ENCODE measurements at places on chromosomes 7 and 10. TPM values are rescaled to one million over a fixed set of nuclear protein-coding genes. Genes with fewer than 3 reads are reported as not detected.

GRCh38 chr10:90417476-90418210, 440.2 kb downstream of the HTR7 start:
- no peak for DNase-seq
- H3K27me3 ChIP-seq, result no peaks in the 10 kb centered on the region
- H3K4me1 ChIP-seq, result no peaks in the 10 kb centered on the region
- no peaks in the 10 kb centered on the region for H3K36me3 ChIP-seq

GRCh38 chr10:119421891-119422681, 120.4 kb downstream of the RGS10 start:
- no peaks in the 10 kb centered on the region for H3K27me3 ChIP-seq
- no peak overlapping the region for H3K27ac ChIP-seq
- H3K4me3 ChIP-seq, result no peak overlapping the region
- DNase-seq, result no peak

DNA sequence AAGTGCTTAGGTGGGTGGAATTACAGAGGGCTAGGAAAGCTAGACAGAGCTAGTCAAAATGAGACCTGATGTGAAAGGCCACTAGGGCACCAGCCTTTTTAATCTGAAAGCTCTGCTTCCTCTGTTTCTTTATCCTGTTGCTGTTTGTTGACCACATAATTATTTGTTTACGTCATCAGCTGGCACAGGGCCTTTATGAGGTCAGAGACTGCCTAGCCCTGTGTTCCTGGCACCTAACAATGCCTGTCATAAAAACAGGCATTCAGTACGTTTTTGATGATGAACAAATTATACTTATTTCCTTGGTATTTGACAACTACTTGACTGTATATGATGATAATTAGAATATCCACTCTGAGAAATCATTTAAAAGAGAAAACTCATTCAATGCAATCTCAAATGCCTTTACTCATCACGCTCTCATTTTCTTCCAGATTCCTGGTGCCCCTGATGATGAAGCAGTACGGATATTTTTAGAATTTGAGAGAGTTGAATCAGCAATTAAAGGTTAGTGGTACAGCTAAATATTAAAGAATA, 26.0 kb downstream of the RBM17 start:
- H3K4me1 ChIP-seq, result no peaks in the 10 kb centered on the region
- H3K4me3 ChIP-seq, result no peak overlapping the region
- H3K27ac ChIP-seq, result no peak overlapping the region

GRCh38 chr7:152544481-152544927, 108.7 kb upstream of the KMT2C start:
- DNase-seq, result peak; percentile 38
- H3K4me1 ChIP-seq, result peaks cover 4% of the 10 kb centered on the region
- peak overlapping the region; percentile 73 for H3K27ac ChIP-seq
- H3K27me3 ChIP-seq, result no peaks in the 10 kb centered on the region
- H3K4me3 ChIP-seq, result no peak overlapping the region
- H3K36me3 ChIP-seq, result no peaks in the 10 kb centered on the region

DNA sequence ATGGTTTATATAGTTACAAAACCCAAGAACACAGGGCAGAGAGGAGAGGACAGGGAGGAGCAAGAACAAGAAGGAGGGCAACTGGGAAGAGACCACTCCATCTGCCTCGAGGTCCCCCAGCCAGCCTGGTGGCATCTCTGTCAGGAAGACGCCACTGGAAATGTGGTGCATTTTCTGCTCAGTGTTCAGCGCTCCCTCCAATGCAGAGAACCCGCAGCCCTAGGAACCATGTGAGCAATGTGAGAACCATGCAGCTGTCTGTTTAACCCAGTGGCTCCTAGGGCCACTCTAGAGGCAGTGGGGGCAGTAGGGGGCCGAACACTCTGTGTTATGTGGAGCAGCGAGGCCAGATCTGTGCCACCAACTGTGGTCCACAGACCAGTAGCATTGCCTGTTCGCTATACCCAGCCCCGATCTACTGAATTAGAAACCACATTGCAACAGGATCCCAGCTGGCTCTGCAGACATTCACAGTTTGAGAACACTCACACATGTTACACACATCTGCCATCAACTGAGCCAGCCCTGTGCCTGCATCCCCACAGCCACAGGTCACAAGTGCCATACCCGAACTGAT, 110.2 kb downstream of the CPXM2 start:
- H3K27ac ChIP-seq, result no peak overlapping the region
- no peak overlapping the region for H3K4me3 ChIP-seq
- H3K27me3 ChIP-seq, result peaks cover 9% of the 10 kb centered on the region
- peaks cover 4% of the 10 kb centered on the region for H3K4me1 ChIP-seq

GRCh38 chr10:126214021-126214420, 174.3 kb downstream of the ADAM12 start:
- H3K36me3 ChIP-seq, result no peaks in the 10 kb centered on the region
- no peak overlapping the region for H3K4me3 ChIP-seq
- H3K27ac ChIP-seq, result no peak overlapping the region
- DNase-seq, result no peak

DNA sequence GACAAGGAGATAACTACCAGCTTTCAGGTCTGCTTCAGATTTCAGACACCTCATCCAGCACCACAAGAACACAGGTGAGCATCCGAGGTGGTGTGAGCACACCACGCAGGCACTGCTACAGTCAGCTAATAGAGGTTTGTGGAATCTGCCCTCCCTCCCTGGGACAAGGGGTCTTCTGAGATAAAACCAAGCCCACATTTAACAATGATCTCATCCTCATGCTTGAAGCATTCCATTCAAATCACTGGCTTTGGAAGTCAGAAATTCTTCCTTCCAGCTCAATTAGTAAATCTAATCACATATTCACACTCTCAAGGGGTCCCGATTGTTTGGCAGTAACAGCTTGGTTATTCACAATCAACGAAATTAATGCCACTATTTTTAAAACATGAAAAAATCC, 331.4 kb downstream of the ELMO1 start:
- no peak overlapping the region for H3K27ac ChIP-seq
- no peaks in the 10 kb centered on the region for H3K36me3 ChIP-seq
- DNase-seq, result peak; percentile 58
- peaks cover 3% of the 10 kb centered on the region for H3K4me1 ChIP-seq
- no peaks in the 10 kb centered on the region for H3K27me3 ChIP-seq

DNA sequence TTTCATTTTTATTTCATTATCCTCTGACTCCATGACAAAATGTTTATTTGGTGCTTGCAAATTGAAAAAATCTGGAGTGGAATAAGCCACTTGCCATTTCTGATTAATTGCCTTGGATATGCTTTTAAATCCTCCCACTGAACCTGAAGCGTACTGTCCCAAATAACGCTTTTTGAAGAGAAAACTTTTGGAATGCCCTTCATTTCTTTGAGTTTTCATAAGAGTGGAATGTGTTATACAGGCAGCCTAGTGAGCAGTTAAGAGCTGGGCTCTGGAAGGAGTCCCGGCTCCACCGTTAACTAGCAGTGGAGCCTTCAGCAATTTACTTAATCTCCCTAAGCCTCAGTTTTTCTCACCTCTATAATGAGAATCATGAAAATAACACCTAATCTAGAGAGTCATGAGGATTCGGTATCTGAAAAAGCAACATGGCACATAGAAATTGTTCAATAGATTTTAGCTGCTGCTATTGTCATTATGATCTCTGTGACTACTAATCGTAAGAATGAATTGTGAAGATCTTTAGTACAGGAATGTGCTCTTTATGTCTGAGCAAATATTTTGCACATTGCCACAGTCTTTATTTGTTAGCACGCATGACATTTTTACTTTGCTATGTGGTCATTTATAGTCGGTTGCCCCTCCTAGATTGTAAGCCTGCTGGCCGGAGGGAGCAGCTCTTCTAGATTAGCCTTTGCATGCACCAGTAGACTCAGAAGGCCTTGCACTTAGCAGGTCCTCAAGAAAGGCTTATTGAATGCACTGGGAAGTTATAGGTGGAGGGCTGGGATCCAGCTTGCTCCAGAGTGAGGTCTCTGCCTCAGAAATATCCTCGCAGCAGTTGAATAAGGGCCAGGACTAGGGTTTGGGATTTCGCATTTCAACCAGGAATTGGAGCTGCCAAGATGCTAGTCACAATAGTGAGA, 59.4 kb downstream of the PLCE1 start:
- no peak overlapping the region for H3K27ac ChIP-seq
- no peak for DNase-seq
- no peaks in the 10 kb centered on the region for H3K36me3 ChIP-seq
- H3K4me1 ChIP-seq, result no peaks in the 10 kb centered on the region
- H3K4me3 ChIP-seq, result no peak overlapping the region
- H3K27me3 ChIP-seq, result no peaks in the 10 kb centered on the region

IL15RA gene
- 0.98 TPM for total RNA-seq

DNA sequence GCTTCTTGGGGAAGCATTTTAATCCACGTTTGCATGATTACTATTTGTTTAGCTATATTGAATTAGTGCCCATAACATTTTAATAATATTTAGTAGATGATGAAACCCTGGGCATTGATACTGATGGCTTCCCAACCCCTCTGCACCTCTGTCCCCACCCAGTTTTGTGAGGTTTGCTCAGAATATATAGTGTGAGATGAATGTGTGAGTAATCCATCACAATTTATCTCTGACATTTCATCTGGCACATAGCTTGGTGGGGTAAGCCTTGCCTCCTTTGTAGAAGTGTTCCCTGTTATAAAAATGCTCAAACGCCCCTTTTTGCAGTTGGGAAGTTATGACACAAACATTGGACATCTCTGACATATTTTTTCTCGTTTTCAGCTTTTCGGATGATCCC, 104.2 kb downstream of the WNT2 start:
- no peak for DNase-seq
- no peaks in the 10 kb centered on the region for H3K4me1 ChIP-seq
- H3K27ac ChIP-seq, result no peak overlapping the region
- no peaks in the 10 kb centered on the region for H3K36me3 ChIP-seq
- H3K27me3 ChIP-seq, result no peaks in the 10 kb centered on the region

DNA sequence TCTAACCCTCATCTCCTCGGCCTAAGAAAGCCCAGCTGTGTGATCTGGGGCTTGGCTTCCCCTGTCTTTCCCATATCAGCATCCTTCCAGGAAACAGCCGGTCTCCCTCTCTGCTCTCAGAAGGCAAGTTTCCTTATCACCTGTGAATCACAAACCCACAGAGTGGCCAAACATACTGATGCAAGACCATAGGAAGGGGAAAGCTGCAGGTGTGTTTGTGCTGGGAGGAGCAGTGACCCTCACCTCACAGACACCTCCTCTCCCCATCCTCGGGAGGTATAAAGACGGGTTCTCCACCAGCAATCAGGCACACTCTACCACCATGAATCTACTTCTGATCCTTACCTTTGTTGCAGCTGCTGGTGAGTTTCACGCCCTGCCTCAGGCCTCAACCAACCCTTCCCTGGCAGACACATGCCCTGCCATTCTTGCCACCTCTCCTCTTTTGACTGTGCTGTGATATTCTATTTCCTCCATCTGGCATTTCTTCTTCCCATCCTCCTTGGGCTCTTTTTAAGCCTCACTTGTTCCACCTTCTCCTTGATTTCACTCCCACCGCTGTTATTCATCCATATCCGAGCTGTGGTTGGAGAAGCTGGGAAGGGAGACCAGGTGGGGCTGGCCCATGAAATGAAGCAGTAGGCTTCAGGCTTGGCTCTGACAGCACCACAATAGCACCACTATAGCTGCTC, at the start of gene PRSS2:
TSS of gene PRSS2 (plus strand) at position 310 of the 692 bp plus-strand sequence. CDS start at position 323, 13 bp downstream.
- no peaks in the 10 kb centered on the region for H3K27me3 ChIP-seq
- H3K4me1 ChIP-seq, result no peaks in the 10 kb centered on the region
- no peaks in the 10 kb centered on the region for H3K36me3 ChIP-seq
- DNase-seq, result no peak

- H3K27ac ChIP-seq, result no peak overlapping the region
- DNase-seq, result no peak
- no peak overlapping the region for H3K4me3 ChIP-seq
- no peaks in the 10 kb centered on the region for H3K4me1 ChIP-seq
- H3K36me3 ChIP-seq, result no peaks in the 10 kb centered on the region
- H3K27me3 ChIP-seq, result no peaks in the 10 kb centered on the region
Measured at GRCh38 chr7:155618708-155619633, 25.5 kb upstream of the RBM33 start.

- H3K4me1 ChIP-seq, result no peaks in the 10 kb centered on the region
- peaks cover 2% of the 10 kb centered on the region for H3K27me3 ChIP-seq
Measured at GRCh38 chr10:42939685-42940366, 137.0 kb upstream of the RET start.

DNA sequence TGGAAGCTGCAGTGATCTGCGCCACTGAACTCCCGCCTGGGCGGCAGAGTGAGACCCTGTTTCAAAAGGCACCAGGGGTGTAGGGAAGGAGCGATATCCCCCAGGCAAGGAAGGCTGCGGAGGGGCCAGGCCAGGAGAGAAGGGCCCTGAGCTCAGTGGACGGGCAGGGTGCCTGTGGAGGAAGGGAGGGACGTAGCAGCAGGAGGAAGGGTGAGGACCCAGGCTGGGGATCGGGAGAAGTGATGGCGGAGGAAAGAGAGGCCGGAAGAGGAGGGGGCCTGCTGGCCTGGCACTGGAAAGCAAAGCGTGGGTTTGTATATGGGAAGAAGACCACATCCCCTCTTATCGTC, 45.6 kb downstream of the ALOX5 start:
- peaks cover 4% of the 10 kb centered on the region for H3K4me1 ChIP-seq
- H3K27ac ChIP-seq, result peak overlapping the region; percentile 48
- H3K4me3 ChIP-seq, result peak overlapping the region; percentile 57
- H3K36me3 ChIP-seq, result no peaks in the 10 kb centered on the region
- DNase-seq, result no peak

MACC1 gene
- 17.1 TPM for total RNA-seq

DNA sequence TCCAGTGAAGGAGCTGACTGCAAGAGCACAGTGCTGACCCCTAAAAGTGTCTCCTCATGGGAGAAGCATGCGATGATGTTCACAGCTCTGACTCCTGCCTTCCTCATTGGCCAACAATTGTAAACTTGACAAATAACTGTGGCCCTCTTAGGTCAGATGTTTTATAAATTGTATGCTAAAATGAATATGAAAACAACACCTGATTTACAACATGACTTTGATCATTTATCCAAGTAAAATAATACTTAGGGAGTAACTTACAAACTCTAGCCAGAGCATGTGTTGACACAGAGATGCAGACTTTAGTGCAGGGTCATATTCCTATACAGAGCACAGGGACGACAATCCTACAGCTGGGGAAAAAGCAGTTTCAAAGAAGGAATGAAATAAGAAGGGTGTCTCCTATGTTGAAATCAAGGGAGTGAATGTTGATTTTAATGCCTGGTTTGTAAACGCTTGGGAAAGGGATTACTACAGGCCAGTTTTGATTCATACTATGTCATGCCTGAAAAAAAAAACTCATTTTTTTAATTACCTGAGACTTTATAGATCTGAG, 391.4 kb upstream of the AKR1E2 start:
- no peaks in the 10 kb centered on the region for H3K27me3 ChIP-seq
- no peaks in the 10 kb centered on the region for H3K36me3 ChIP-seq
- no peaks in the 10 kb centered on the region for H3K4me1 ChIP-seq
- H3K4me3 ChIP-seq, result no peak overlapping the region

Measured in H1 (cell line).